ENCODE measurements at places on chromosomes 12 and 14.

GRCh38 chr12:54349036-54349435 is 15.2 kb downstream of the GPR84 start:
- no peak for DNase-seq

DNA sequence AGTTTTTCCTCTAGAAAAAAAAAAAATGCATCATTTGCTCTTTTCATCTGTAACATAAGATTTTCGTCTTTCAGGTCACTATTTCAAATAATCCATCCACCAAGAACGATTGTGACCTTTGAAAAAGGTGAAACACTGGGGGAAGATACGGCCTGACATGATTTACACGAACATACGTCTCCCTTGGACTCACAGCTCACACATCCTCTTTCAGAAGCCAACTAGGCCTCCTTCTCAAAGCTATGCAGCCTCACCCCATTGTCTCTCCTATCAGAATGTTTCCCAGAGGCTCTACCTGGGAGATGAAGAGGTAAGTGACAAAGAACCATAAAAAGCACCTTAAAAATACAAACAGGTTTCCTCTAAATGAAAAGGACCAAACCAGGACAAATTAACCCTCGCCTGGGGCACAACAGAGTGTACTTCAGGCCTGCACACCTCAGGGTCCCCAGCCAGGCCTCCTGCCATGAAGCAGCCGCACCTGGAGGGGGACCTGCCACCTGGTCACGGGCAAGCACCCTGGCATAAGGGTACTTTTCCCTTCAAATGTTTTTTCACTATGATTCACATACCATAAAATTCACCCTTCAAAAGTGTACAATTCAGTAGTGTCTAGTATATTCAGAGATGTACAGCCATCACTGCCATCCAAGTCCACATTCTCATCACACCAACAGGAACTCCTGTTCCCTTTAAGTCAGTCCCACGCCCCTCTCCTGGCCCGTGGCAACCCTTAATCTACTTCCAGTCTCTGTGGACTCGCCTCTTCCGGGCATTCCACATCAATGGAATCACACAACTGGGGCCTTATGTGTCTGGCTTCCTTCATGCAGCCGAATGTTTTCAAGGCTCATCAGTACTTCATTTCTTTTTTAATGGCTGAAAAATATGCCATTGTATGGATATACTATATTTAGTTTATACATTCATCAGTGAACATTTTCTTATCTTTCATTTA is 5.4 kb downstream of the SLC15A4 start:
- DNase-seq, result peak; percentile 65

- no peak for DNase-seq
These were observed 46.2 kb downstream of the KDM2B start for GRCh38 chr12:121534495-121535148.

DNA sequence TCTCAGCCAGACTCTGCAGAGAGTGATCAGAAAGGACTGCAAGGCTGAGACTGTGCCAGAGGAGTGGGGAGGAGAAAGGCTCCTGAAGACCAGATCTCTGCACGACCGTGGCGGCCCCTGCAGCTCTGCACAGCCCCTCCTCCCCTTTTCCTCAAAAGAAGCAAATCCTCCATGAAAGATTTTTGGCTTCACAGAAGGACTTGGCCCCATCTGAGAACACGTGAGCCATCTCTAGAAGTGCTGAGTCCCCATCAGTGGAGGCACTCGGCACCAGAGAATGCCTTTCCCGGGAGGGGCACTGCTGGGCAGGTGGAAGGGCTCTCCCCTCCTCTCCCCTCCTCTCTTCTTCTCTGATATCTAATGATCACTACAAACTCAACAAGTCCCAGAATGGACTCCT is 6.8 kb downstream of the FIGNL2 start:
- DNase-seq, result no peak

DNA sequence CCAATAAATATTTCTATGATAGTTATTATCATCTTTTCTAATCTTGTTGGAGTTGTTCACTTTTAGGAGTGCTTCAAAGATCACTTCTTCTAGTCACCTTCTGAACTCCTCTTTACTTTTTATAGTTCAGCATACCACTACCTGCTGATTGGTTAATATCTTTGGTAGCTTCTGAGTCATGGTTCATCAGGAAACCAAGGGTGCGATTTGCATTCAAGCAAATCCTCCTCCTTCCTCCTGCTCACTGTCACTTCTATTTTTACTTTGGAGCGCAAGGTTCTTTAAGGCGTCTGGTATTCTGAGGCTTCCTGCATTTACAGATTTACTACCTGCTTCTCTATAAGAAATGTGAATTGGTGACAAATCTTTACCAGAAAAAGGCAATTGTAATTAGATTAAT is 24.0 kb downstream of the SYT1 start:
- no peak for DNase-seq

Data from AG08395 (cell line).